ENCODE measurements at places on chromosomes 7 and 10. TPM values are rescaled to one million over a fixed set of nuclear protein-coding genes. Genes with fewer than 3 reads are reported as not detected.

DNA sequence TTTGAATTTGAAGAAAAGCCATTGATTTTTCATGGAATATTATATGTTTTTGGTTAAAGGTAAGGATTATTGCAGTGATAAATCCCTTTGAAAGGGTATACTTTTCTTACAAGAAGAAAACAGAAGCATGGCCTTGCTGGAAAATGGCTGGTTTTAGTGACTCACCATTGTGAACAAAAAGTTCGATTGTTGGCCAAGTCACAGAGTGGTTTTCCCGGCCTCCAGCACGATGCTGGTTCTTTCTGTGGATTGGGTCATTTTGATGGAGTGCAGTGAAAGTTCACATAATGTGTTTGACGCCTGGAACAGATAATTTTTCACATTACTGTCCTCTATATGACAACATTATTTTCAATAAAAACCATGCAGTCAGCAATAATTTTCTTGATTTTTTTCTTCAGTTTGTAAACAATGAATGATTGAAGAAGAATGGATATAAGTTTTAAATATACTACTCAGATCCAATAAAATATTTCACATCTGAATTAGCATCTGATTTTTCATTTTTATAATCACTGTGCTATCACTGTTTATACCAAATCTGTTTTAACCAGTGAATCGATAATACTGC, 60.9 kb downstream of the RBM20 start:
- H3K27ac ChIP-seq = no peak overlapping the region
- H3K27me3 ChIP-seq = peaks cover 20% of the 10 kb centered on the region
- no peaks in the 10 kb centered on the region for H3K36me3 ChIP-seq
- no peak overlapping the region for H3K4me3 ChIP-seq

DNA sequence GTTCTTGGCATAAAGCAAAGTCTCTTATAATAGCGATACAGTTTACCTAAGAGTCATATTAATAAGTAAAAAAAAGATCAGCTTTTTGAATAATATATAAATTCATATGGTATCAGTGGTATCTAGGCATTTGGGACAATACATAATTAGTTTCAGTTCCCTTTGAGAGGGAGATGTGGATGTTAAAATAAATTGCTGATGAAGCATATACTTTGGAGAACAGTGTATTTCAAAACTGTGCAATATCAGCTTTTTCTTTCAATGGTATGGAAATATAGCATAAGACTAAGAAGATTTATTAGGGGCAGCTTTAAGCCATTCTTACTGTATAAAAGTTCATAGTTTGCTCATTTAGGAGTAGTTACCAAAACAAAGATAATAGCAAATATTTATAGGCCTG, 35.5 kb downstream of the MDFIC start:
- H3K27me3 ChIP-seq = no peaks in the 10 kb centered on the region
- peaks cover 11% of the 10 kb centered on the region for H3K36me3 ChIP-seq
- no peak for DNase-seq
- peaks cover 26% of the 10 kb centered on the region for H3K4me1 ChIP-seq
- H3K4me3 ChIP-seq = no peak overlapping the region

GRCh38 chr7:139557857-139558581, 34.5 kb downstream of the CLEC2L start:
- peaks cover 16% of the 10 kb centered on the region for H3K36me3 ChIP-seq
- H3K4me3 ChIP-seq = no peak overlapping the region
- H3K27me3 ChIP-seq = no peaks in the 10 kb centered on the region
- no peak for DNase-seq

The SPDYE5 gene
- polyA plus RNA-seq = not detected

Data from naive B cell (primary cell).